ENCODE measurements at places on chromosomes 13 and 19.

DNA sequence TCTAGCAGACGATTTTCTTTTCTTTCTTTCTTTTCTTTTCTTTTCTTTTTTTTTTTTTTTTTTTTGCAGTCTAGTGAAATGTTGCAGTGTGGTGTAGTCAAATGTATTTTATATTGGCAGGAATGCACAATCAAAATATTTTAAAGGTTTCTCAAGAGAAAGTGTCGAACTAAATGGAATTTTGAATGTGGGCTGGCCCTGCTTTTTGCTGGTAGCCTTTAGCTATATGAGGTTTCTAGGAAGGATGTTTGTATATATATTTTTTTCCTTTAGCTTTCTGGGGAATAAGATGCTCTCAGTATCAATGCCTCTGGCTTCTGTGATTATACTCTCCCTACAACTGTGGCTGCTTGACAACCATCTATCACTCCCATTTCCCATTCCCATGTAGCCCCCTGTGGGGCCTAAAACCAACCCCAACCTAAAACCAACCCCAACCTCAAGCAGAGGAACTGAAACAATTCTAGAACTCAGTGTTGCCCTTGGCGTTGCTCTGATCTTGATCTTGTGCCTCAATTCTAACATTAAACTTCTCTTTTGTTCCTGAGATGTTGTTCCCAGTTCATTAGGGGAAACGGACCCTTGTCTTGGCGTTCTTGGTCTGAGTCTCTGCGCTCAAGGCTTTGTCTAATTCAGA lies 27.1 kb downstream of the CYSLTR2 start:
- no peak for DNase-seq

DNA sequence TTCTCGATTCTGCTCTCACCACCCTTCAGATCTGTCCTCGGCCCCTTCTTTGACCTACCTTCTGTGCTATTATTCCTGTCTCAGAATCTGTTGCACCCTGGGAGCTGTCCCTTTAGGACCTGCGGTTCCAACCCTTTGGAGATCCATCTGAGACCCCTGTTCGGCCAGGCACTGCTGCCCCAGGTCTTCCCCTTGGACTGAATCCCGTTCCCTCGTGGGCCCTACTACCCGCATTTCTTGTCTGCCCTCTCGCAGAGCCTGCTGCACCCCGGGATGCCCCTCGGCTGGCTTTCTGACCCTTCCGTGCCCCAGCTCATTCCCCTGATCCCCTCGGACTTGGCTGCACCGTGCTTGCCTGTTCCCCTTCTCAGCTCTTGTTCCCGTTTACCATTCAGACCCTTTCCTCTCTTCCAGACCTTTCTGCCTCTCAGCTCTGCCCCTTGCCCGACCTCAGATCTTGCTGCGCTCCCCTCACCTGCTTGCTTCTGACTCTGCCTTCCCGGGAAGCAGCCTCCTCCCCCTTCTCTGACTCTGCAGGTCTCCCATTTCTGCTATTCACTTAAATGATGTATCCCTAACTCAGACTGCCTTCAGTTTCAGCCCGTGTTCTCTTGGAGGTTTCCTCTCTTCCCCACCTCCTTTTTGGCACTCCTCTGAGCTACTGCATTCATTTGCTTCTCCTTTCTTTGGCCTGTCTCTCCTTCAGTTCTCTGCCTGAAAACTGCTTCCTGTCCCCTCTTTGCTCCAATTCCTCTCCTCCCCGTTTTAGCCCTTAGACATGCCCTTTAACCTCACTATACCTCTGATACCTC lies 1.1 kb downstream of the ARHGAP35 start:
- DNase-seq: no peak

GRCh38 chr13:41059456-41060081 lies 1.7 kb upstream of the WBP4 start:
- no peak for DNase-seq

DNA sequence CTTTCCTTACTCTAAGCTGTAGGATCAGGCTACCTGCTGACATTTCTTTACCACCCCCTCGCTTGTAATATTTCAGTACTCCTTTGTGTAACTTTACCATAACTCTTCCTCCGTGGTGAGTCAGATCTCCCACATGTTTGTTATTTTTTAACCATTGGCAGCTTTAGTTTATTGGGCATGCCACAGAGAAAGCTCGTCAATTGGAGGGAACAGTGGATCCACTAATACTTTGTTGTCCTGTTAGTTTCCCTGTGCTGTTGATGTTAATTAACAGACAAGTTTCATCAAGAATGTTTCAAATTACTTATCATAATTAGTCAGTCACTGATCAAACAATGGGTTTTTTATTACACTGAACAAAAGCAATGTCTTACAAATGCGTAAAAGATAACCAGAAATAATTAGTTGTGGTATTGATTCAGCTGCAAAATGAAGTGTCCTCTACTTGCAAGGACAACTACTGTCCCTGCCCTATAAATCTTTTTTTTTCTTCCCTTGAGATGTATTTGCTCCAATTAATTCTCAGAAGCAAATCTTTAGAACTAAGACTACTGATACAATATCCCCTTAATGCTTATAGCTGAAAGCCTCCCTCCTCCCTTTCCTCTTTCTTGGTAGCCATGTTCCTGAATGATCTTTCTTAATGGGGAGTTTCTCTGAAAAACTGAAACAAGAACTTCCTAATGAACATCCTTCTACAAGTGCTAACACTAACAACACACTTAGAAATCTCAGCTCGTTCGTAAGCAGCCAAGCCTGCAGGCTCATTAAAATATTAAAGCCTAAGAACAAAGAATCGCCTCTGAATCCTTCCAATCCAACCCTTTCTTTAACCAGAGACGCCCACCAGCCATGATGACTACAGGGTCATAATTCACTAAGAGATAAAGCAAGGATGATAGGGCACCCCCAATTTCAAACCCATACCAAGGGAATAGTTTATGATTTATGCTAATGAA lies 22.2 kb downstream of the EFNB2 start:
- DNase-seq: no peak

- no peak for DNase-seq
Observed at GRCh38 chr13:112245179-112245724, 130.9 kb upstream of the SPACA7 start.

DNA sequence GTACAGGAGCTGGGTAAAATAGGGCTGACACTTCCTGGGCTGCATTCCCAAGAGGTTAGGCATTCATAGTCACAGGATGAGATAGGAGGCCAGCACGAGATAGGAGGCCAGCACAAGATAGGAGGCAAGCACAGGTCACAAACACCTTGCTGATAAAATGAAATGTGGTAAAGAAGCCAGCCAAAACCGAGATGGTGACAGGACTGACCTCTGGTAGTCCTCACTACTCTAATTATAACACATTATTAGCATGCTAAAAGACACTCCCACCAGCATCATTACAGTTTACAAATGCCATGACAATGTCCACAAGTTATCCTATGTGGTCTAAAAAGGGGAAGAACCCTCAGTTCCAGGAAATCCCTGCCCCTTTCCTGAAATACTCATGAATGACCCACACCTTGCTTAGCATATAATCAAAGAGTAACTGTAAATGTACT lies 20.9 kb upstream of the IGSF23 start:
- DNase-seq: no peak

DNA sequence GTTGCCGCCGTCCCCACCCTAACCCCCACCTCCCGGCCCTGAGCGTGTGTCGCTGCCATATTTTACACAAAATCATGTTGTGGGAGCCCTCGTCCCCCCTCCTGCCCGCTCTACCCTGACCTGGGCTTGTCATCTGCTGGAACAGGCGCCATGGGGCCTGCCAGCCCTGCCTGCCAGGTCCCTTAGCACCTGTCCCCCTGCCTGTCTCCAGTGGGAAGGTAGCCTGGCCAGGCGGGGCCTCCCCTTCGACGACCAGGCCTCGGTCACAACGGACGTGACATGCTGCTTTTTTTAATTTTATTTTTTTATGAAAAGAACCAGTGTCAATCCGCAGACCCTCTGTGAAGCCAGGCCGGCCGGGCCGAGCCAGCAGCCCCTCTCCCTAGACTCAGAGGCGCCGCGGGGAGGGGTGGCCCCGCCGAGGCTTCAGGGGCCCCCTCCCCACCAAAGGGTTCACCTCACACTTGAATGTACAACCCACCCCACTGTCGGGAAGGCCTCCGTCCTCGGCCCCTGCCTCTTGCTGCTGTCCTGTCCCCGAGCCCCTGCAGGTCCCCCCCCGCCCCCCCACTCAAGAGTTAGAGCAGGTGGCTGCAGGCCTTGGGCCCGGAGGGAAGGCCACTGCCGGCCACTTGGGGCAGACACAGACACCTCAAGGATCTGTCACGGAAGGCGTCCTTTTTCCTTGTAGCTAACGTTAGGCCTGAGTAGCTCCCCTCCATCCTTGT lies 6.4 kb downstream of the YIPF2 start:
- DNase-seq: no peak

DNA sequence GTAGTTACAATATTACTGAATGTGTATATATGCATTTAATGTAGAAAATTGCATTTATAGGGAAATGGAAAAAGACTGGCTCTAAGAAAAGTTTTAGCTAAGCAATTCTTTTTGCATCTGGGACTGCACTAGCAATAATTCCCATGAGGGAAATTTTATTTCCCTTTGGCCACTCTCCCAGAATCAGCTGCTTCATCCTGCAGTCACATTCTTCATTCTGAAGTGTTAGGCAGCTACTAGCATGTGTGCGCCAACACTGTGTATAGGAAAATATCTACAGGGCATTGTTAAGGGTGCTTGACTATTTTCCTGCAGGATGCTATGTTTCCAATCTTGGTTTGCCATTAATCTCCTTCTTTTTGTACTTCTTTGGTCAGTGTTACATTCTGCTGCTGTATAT lies 312.8 kb upstream of the PCDH20 start:
- no peak for DNase-seq

Data from stimulated activated CD8-positive, alpha-beta memory T cell treated with anti-CD3 and anti-CD28 coated beads, Interleukin-15, amount 100 ng/mL, for 48 hours (primary cell).